T-cell (primary cell): ENCODE measurements at places on chromosomes 12 and 14.

DNA sequence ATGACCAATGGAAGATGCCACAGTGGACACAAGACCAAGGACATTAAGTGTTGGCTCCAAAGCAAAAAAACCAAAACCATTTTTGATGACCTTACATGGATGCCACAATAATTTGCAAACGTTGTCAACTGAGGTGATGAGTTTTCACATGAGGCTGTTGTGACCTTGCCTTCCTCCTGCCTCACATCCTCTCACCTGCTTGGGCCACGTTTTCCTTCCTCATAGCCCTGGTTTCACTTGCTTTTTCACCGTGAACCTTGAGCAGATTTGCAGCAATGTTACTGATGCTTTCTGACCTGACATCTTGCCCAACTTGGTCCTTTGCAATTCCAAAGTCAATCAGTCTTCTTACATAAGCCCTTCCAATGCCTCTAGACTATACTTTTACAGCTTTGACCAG, 3.7 kb downstream of the KRT6B start:
- DNase-seq = no peak

DNA sequence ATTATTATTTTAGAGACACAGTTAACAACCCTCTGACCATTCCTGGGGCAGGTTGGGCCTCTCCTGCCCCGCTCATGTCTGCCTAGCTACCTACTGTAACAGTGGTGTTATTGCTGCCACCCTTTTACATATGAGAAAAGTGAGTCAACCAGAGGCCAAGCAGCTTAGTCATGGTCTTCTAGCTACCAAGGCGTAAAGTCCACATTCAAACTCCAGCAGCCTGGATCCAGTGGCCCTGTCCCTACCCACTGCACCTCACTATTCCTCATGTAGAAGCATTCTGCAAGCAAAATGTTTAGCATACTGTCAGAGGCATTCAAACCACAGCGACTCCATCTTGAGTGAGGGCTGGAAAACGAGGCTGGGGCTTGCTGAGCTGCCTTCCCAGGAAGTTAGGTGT, 95.8 kb downstream of the SLC15A4 start:
- DNase-seq = no peak

DNA sequence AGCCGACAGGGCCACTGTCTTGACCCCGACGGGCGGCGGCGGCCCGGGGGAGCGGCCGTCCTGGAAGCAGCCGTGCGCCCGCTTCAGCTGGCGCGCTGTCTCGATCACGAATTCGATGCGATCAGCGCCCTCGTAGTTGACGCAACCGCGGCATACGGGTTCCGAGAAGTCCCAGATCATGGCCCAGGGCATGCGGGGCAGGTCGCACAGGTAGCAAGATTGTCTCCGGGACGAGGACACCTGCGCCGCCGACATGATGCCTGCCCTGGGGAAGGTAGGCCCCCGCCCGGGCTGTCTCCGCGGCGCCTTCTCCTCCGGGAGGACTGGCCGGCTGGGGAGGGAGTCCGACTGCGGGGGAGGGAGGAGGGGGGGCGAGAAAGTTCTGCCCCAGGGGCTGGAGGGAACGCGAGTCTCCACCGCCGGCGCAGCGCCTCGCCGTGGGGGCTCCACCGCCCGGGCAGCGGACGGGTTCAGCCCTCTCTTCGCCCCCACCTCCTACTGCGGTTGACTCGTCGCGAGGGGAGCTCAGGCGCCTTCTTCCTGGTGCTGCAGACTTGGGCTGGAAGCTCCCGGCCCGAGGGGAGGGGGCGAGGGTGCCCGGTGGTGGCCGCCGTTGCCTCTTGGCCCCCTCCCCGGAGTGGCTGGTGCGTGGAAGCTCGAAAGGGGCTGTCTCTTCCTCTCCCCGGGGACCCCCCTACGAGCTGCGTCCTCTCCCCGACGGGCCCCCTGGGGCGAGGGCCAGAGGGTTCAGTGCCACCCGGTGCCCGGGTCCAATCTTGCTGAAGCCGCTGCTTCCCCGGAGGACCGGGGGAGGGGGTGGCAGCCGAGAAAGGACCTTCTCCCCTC, 747 bp downstream of the IRF2BPL start:
- DNase-seq = peak; percentile 59

DNA sequence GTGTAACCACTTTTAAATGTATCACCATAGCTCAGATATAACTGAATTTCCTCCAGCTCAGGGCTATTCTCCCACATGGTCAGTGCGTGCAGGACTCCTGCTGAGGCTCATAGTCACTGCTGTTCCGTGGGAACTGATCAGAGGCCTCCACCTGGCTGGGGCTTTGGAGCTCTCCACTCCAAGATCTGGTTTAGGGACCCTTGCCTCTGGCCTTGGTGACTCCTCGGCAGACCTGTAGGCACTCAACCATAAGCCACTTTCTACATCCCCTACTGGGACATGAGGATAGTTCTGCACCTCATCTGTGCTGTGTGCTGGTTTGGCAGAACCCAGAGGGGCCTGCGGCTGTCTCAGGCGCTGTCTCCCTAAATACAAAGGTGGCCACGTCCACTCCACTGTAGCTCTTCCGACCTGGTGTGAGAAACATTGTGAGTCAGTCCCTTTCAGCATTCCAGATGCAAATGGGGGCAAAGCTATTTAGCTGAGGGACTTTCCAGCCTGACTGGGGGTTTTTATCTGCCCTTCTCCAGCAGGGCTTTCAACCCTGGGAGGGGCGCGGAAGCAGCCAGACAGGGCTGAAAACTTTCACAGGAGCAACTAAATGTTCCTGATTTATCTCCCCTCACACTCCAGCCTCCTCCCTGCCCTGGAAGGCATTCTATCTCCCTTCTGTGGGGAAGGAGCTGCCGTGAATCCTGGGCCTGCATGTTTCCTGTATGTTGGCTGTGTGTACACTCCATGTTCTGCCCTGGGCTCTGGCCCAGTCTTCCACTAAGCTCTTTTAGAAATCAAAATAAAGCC, 218.3 kb upstream of the DAAM1 start:
- no peak for DNase-seq

DNA sequence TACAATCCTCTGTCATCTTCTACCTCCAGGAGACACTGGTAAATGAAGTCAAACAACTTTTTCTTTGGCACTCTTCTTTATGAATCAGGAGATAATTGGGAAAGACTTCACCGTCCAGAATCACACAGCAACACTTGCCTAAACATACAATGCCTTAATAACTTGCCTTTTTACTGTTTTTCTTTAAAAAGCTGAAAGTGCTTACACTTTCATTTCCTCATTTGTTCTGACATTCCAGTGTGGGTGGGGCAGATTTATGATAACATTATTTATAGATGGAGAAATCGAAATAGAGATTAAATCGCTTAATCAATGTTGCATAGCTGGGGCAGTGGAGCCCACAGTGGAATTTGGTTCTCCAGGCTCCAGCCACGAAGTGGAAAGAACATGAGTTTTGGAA, 2.8 kb upstream of the FRS2 start:
- DNase-seq = no peak

DNA sequence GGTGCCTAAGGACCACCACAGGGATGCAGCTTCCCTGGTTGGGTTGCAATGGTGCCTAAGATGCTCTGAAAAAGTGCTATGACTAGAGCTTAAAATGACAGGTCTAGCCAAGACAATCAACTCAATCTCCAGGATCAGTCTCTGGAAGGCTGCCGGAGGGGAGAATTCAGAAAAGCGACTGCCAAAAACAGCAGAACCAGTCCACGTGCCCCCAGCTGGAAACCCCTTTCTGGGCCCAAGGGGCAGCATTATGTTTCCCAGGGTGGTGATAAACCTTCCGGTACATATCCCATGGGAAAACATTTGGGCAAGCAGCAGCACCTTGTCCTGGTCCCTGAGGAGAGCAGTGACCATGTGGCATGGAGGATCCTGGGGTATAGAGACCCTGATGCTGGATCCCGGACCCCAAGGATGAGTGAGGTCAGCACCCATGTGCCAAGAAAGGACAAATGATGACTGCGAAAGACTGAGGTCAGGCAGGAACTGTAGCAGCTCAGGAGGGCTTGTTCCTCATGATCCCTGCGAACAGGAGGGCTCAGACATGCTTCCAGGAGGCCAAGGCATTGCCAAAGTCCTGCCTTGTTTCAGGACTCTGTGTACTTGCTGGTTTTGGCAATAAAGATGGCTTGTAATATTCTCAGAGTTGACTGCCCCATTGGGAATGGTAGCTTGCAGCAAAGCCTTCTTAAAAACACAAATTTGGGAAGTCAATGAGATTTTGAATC, 49.9 kb upstream of the LTBP2 start:
- no peak for DNase-seq

GRCh38 chr14:41137741-41138140, 468.9 kb upstream of the LRFN5 start:
- DNase-seq = no peak

DNA sequence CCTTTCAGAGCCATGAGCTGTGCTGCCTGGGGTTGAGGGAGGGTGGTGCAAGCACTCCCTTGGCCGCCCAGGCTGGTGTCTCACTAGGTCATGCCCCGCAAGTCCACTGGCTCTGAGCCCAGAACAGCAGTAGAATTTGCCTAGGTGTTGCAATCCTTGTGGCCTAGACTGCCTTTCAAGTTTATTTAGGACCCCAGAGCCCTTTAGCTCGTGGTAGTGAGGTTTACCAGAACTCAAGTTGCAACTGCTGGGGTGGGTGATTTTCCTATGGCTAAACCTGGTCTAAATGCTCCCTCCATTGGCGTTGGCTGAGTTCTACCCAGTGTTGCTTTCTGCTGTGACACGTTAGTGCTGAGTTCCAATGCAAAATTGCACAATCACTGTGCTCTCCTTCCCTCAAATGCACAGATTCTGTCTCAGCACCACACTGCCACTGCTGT, 287.2 kb downstream of the BCAT1 start:
- DNase-seq = no peak

GRCh38 chr12:67512061-67512460, 136.5 kb upstream of the DYRK2 start:
- DNase-seq = no peak

DNA sequence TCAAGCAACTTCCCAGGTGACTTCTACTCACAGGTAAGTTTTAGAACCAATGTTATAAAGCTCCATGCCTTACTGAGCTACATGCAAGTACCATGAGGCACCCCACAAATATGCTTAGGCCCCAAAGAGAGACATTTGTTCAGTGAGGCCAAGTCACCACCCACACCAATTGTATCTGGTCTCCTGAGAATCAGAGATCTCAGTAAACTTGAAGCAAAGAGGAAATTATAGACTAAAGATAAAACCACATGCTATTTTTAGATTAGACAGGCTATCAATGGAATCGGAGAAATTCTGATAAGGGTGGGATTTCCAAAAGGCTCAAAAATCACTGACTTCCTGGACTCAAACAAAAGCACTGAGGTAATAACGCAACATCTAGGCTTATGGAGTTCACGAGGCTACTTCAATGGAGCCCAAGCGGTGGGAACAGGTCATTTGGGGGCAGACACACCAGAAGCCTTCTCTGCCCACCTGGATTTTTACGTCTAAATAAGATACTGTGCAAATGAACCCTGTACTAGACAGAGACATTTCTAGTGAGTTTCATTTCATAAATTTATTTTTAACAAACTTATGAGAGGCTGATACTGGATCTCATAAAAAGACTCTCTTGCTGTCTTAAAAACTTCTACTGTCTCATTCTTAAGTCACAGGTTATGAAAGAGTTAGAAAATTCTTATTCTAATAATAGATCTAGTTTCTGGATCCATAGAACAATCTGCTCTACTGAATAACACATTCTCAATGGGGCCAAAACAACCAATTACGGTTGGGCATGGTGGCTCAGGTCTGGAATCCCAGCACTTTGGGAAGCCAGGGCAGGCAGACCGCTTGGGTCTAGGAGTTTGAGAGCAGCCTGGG, 7.7 kb downstream of the SLC15A4 start:
- DNase-seq = no peak

- no peak for DNase-seq
Measured at GRCh38 chr12:24491968-24492367, 456.9 kb downstream of the BCAT1 start.
